ENCODE measurements at places on chromosomes 6 and 20. TPM values are rescaled to one million over a fixed set of nuclear protein-coding genes. Genes with fewer than 3 reads are reported as not detected.

GJA10 gene
- total RNA-seq, result not detected

STK35 gene
- 31.5 TPM for total RNA-seq

GRCh38 chr6:42417641-42418112 is 34.0 kb downstream of the TRERF1 start:
- no peaks in the 10 kb centered on the region for H3K27me3 ChIP-seq
- no peaks in the 10 kb centered on the region for H3K4me1 ChIP-seq

DNA sequence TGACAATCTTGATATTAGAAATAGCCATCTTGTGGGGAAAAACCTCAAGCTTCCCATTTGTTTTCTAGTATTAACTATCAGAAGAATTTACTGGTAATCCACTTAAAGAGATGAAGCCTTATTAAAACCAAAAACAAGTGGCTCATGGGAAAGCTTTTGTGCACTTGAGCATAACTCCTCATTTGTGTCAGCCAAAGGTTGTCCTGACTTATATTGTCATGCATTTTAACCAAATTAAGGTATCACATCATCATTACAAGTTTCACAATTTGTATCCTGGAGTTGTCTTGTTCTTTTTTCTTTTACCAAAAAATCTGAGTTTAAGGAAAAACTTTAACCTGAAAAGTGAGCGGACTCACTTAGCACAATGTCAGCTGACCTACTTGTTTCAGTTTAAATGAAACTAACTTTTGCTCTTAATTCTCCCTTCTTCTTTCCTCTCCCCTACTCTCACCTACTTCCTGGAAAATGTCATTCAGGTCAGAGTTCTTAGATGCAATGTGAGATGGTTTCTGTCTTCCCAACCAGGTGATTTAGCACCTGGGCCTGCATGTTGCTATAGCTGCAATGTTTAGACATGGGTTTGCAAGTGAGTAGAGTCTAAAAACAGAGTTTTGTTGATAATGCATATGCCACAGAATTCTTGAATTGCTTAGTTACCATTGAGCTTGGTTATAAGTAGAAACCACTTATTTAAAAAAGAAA is 82.8 kb downstream of the TNFAIP3 start:
- no peaks in the 10 kb centered on the region for H3K36me3 ChIP-seq
- no peaks in the 10 kb centered on the region for H3K27me3 ChIP-seq
- no peak overlapping the region for H3K27ac ChIP-seq
- no peak overlapping the region for H3K4me3 ChIP-seq
- no peak for DNase-seq

- peak overlapping the region; percentile 5 for H3K27ac ChIP-seq
- peak overlapping the region; percentile 51 for H3K4me3 ChIP-seq
- no peaks in the 10 kb centered on the region for H3K36me3 ChIP-seq
- H3K4me1 ChIP-seq, result peaks cover 3% of the 10 kb centered on the region
- DNase-seq, result peak; percentile 28
These were observed 64.6 kb upstream of the TXNDC5 start for GRCh38 chr6:7974938-7975763.

DNA sequence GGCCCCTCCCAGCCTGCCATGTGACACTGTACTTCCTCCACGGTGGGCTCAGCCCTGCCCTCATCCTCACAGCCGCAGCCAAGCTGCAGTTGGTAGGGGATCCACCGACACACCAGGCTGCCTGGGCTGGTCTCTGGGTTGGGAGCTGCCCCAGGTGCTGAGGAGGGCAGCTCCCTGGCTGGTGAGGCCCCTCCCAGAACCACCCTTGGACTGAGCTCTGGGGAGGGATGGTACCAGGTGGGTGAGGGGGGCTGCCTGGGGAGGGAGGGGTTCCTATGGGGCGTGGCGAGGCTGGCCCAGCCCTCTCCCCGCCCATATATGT is 185 bp upstream of the TNFRSF6B start:
- H3K4me3 ChIP-seq, result peak overlapping the region; percentile 51
- H3K36me3 ChIP-seq, result peaks cover 7% of the 10 kb centered on the region
- no peak overlapping the region for H3K27ac ChIP-seq
- no peak for DNase-seq
- H3K4me1 ChIP-seq, result peaks cover 25% of the 10 kb centered on the region
- no peaks in the 10 kb centered on the region for H3K27me3 ChIP-seq

DNA sequence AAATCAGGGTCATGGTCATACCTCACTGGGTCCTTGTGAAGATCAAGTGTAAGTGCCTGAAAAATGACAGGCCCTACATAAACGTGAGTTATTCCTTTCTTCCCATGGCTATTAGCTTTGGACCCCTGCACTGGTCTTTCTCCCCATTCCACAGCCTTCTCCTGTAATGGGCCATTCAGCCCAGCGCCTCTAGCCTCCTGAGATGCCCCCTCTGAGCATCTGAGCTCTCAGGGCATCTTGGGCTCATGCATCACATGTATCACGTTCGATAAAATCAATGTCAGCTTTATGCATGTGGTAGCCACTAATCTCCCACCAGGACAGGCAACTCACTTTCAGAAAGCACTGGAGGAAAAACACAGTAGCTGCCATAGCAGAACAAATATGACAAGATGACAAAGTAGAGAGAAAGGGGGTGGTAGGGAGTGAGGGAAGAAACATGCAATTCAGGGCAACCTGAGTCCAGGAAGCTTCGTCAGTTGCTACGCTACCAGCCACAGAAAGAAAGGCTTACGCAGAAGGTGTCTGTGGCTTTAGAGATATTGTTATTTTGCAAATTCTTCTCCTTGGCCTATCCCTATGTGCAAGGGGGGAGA is 498.8 kb downstream of the PTPRT start:
- H3K4me1 ChIP-seq, result no peaks in the 10 kb centered on the region
- no peak overlapping the region for H3K27ac ChIP-seq
- H3K27me3 ChIP-seq, result no peaks in the 10 kb centered on the region
- H3K4me3 ChIP-seq, result no peak overlapping the region
- no peaks in the 10 kb centered on the region for H3K36me3 ChIP-seq

GRCh38 chr6:52063584-52064344 is 23.6 kb downstream of the PKHD1 start:
- H3K27me3 ChIP-seq, result no peaks in the 10 kb centered on the region
- H3K27ac ChIP-seq, result no peak overlapping the region
- H3K36me3 ChIP-seq, result no peaks in the 10 kb centered on the region

HEBP2 gene
- total RNA-seq, result 62.4 TPM

GRCh38 chr6:51077821-51078518 is 259.3 kb downstream of the TFAP2B start:
- no peaks in the 10 kb centered on the region for H3K4me1 ChIP-seq
- H3K27ac ChIP-seq, result no peak overlapping the region
- no peaks in the 10 kb centered on the region for H3K27me3 ChIP-seq
- no peaks in the 10 kb centered on the region for H3K36me3 ChIP-seq
- H3K4me3 ChIP-seq, result no peak overlapping the region

- H3K4me3 ChIP-seq, result no peak overlapping the region
- no peak overlapping the region for H3K27ac ChIP-seq
- H3K4me1 ChIP-seq, result no peaks in the 10 kb centered on the region
These were observed 13.5 kb upstream of the BMP5 start for GRCh38 chr6:55888917-55889316.

ASIP gene
- total RNA-seq, result not detected
